ENCODE measurements at places on chromosomes 1 and 21.

GRCh38 chr1:209618756-209619420 lies 33.3 kb downstream of the LAMB3 start:
- DNase-seq = no peak

- DNase-seq = no peak
Observed at GRCh38 chr1:56442290-56442877, 137.0 kb downstream of the PLPP3 start.

- no peak for DNase-seq
Observed at GRCh38 chr21:45029948-45030681, 44.3 kb upstream of the ADARB1 start.

DNA sequence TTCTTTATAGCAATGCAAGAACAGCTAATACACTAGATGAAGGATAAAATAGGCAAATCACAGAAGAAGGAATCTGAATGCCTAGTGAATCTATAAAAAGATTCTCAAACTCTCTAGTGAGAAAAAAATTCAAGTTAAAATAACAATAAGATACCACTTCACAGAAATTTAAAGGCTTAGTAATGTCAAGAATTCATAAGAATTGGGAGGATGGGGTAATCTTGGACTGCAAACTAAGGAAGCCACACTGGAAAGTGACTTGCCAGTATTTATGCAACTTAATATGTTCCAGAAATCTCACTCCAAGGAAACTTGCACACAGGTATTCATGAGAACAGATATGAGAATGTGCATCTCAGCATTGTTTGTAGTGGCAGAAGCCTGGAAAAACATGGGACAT lies 38.9 kb upstream of the PRRC2C start:
- DNase-seq = no peak

DNA sequence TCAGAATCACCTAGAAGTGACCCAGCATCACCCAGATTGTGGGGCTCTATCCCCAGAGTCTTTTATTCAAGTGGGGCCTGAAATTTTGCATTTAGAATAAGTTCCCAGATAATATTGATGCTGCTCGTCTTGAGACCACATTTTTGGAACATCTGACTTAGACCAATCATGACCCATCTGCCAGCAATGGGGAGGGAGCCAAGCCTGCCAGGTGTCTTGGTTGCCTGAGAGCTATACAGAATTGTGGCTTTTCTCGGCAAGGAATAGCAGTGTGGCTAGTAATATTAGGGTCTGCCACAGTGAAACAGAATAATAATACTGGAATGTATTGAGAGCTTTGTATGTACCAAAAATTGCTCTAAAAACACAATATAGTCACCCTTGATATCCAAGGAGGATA lies 31.1 kb upstream of the RGS8 start:
- no peak for DNase-seq
